ENCODE measurements at places on chromosomes 13 and 19. TPM values are rescaled to one million over a fixed set of nuclear protein-coding genes. Genes with fewer than 3 reads are reported as not detected.

GRCh38 chr19:49952906-49953305 is 8.1 kb downstream of the SIGLEC11 start:
- peaks cover 22% of the 10 kb centered on the region for H3K27me3 ChIP-seq
- peak overlapping the region; percentile 60 for H3K27ac ChIP-seq
- no peak overlapping the region for H3K4me3 ChIP-seq
- H3K36me3 ChIP-seq = no peaks in the 10 kb centered on the region

- H3K36me3 ChIP-seq = no peaks in the 10 kb centered on the region
- no peaks in the 10 kb centered on the region for H3K4me1 ChIP-seq
- peak; percentile 84 for DNase-seq
Observed at GRCh38 chr13:89066868-89067466, 1395.8 kb downstream of the SLITRK5 start.

CD177 gene
- 4.5 TPM for total RNA-seq

GRCh38 chr19:31970027-31970461 is 375.4 kb upstream of the ZNF507 start:
- H3K27me3 ChIP-seq = no peaks in the 10 kb centered on the region
- no peak overlapping the region for H3K4me3 ChIP-seq
- no peak for DNase-seq
- H3K27ac ChIP-seq = peak overlapping the region; percentile 57
- no peaks in the 10 kb centered on the region for H3K4me1 ChIP-seq

DNA sequence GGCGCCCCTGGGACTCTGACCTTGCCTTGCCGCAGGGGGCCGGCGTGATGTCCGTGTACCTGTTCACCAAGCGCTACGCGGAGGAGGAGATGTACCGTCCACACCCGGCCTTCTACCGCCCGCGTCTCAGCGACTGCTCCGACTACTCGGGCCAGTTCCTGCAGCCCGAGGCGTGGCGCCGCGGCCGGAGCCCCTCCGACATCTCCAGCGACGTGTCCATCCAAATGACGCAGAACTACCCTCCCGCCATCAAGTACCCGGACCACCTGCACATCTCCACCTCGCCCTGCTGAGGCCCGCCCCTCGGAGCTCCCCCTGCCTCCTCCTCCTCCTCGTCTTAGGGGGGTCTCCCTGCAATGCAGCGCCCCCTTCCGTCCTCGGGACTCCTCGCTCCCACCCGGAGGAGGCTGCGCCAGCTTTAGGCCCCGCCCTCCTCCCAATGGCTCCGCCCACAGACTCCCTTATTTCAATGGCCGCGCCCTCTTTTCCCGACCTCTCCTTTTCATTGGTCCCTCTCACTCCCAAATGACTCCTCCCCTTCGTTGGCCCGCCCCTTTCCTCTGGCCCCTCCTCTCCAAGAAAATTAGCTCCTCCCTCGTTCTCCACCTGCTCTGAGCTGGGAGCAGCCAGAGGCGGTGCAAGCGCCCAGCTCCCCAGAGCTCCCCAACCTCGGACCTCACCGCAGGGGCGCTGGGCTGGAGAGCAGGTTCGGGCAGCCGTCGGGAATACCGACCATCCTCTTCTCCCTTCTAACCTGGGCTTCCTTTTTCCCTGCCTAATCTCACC is 20.5 kb upstream of the CACNG8 start:
- H3K4me3 ChIP-seq = no peak overlapping the region
- DNase-seq = no peak
- no peaks in the 10 kb centered on the region for H3K36me3 ChIP-seq
- H3K4me1 ChIP-seq = no peaks in the 10 kb centered on the region
- H3K27me3 ChIP-seq = peaks cover 18% of the 10 kb centered on the region

RGS9BP gene
- total RNA-seq = 1.2 TPM

DNA sequence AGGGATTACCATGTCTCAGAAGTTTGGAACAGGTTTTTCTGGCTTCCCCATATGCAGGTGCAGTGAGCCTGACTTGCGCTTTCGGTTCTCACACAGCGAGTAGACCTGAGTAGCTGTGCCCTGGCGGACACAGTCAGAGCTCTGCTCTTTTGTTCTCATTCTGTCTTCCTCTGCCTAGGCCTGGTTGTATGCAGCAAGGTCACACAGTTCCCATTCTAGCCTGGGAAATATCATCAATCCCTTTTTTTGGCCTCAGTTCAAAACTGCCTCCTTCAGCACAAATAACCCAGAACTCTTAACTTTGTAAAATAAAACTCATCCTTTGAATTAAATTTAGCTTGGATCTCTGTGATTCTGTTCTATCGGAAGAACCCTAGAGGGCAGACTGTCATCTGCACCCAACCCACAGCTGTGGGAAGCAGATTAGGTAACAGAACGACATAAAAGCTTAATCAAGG is 10.2 kb downstream of the OXGR1 start:
- no peaks in the 10 kb centered on the region for H3K36me3 ChIP-seq
- DNase-seq = peak; percentile 78
- peaks cover 16% of the 10 kb centered on the region for H3K4me1 ChIP-seq
- H3K27me3 ChIP-seq = no peaks in the 10 kb centered on the region
- peak overlapping the region; percentile 0 for H3K4me3 ChIP-seq

FAM83E gene
- 275 TPM for total RNA-seq

DNA sequence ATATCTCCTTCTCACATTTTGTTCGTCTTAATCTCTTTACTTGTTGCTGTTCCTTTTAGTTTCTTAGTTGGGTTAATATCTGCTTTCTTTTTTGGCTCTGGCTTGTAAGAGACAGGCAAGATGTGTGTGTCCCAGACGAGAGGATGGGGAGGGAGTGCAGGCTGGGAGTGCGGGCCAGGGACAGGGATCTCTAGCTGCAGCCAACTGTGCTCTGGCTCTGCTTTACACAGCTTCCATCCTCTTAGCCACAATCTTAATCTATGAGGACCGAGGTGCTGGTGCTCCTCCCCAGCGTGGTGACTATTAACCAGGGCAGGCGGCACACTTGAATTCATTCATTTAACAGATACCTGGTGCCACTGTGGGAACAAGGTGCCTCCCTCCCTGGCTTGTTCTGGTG is 70.9 kb upstream of the WASF3 start:
- DNase-seq = peak; percentile 34
- no peaks in the 10 kb centered on the region for H3K27me3 ChIP-seq
- peaks cover 4% of the 10 kb centered on the region for H3K4me1 ChIP-seq

- DNase-seq = no peak
- no peak overlapping the region for H3K4me3 ChIP-seq
- H3K4me1 ChIP-seq = peaks cover 48% of the 10 kb centered on the region
- H3K27me3 ChIP-seq = no peaks in the 10 kb centered on the region
- peaks cover 8% of the 10 kb centered on the region for H3K36me3 ChIP-seq
Observed at GRCh38 chr19:21322528-21322927, 6.7 kb downstream of the ZNF708 start.

GRCh38 chr13:73167028-73167820 is 108.4 kb downstream of the KLF5 start:
- H3K27me3 ChIP-seq = no peaks in the 10 kb centered on the region
- H3K4me1 ChIP-seq = no peaks in the 10 kb centered on the region

- no peak for DNase-seq
- no peaks in the 10 kb centered on the region for H3K27me3 ChIP-seq
- no peak overlapping the region for H3K4me3 ChIP-seq
- peaks cover 46% of the 10 kb centered on the region for H3K4me1 ChIP-seq
- no peak overlapping the region for H3K27ac ChIP-seq
- peaks cover 15% of the 10 kb centered on the region for H3K36me3 ChIP-seq
Observed at GRCh38 chr13:113202912-113203311, 5.6 kb downstream of the PCID2 start.

All from stomach (tissue), 19 donors.